Epithelial cell of alveolus of lung (primary cell): ENCODE measurements at places on chromosomes 1 and 21. TPM values are rescaled to one million over a fixed set of nuclear protein-coding genes. Genes with fewer than 3 reads are reported as not detected.

ANKRD45 gene
- total RNA-seq, result 0.52 and 0.64 TPM in 2 replicates

RHD gene
- not detected in 2 replicates for total RNA-seq

CSMD2 gene
- 0.08 and 0.26 TPM in 2 replicates for total RNA-seq

USP16 gene
- 18.2 and 19.7 TPM in 2 replicates for total RNA-seq

TRPM2 gene
- not detected in 2 replicates for total RNA-seq

PTPN7 gene
- total RNA-seq, result not detected in 2 replicates

KLHDC9 gene
- 0.96 and 1.0 TPM in 2 replicates for total RNA-seq

TRIM58 gene
- 0.13 and 0.32 TPM in 2 replicates for total RNA-seq

WNT9A gene
- 0.65 and 0.72 TPM in 2 replicates for total RNA-seq

PALMD gene
- total RNA-seq, result 0.13 and 1.1 TPM in 2 replicates

GRIK1 gene
- total RNA-seq, result not detected in 2 replicates

GNAT2 gene
- 0.32 TPM in 1 of 2 replicates, not detected in the other for total RNA-seq

DNALI1 gene
- total RNA-seq, result 8.0 and 12.6 TPM in 2 replicates

EVI5 gene
- total RNA-seq, result 12.9 and 30.0 TPM in 2 replicates

CDK11A gene
- 5.2 and 17.6 TPM in 2 replicates for total RNA-seq

RNU1-1 gene
- under 0.01 TPM in 2 replicates for total RNA-seq

GBP7 gene
- total RNA-seq, result not detected in 2 replicates

FABP3 gene
- total RNA-seq, result 109 TPM in 1 of 2 replicates, not detected in the other

PRKAA2 gene
- 1.7 and 2.5 TPM in 2 replicates for total RNA-seq

CNR2 gene
- total RNA-seq, result not detected in 2 replicates

CBR3 gene
- total RNA-seq, result 3.6 and 19.4 TPM in 2 replicates

SYCP1 gene
- not detected in 2 replicates for total RNA-seq

RWDD3 gene
- 8.1 and 9.3 TPM in 2 replicates for total RNA-seq

FBLIM1 gene
- total RNA-seq, result 114 and 120 TPM in 2 replicates

PUM1 gene
- total RNA-seq, result 65.8 and 70.6 TPM in 2 replicates
